ENCODE measurements at places on chromosomes 2 and 18. TPM values are rescaled to one million over a fixed set of nuclear protein-coding genes. Genes with fewer than 3 reads are reported as not detected.

GRCh38 chr18:61196750-61197149 lies 136.5 kb upstream of the CDH20 start:
- no peak for DNase-seq

DNA sequence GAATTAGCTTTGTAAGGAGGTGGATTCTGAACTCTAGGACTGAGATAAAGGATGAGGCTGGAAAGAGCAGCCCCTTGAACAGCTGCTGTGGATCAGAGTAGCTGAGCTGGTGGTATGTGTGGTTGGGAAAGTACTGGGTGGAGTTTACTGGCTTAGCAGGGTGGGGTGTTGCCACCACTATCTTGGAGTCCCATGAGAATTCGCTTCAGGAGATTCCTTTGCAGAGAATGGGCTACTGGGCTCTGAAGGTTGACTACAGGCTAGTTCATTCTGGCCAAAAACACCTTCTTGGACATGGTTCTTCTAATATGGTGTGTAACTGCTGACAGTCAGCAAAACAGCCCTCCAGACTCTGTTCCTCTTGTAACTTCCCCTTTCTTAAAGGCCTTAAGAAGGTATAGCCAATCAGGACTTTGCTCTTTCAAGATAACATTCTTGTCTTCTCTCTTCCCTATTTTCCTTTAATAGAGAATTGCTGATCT lies 52.7 kb downstream of the TET3 start:
- DNase-seq: no peak

GRCh38 chr2:163414121-163414520 lies 321.7 kb downstream of the FIGN start:
- DNase-seq: no peak

DNA sequence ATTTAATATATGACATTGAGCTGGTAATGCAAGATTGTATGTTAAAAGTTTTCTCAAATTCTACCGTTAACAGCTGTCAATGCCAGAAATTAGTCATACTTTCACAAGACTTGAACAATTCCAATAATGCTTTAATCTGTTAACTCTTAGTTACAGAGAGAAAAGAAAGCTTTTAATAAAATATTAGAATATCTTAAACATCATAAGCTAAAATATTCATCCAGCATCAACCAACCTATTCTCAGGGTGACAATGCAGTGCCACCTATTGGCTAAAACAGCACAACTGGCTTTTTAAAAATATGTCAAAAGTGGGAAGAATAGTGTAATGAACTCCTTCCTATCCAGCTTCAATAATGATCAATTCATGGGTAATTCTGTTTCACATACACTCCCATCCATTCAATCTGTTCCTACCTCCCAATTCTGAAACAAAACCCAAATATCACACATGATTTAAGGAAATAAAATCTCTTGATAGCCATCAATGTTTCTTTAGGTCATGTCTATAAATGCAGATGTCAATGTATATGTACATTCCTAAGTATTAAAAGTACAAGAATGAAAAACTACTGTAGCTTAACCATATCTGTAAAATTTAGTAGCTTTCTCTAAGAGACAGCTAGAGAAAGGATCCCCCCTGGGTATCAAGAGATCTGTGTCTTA lies 79.8 kb upstream of the CCDC141 start:
- DNase-seq: no peak

- no peak for DNase-seq
These were observed 36.7 kb upstream of the ST8SIA5 start for GRCh38 chr18:46793565-46793964.

DNA sequence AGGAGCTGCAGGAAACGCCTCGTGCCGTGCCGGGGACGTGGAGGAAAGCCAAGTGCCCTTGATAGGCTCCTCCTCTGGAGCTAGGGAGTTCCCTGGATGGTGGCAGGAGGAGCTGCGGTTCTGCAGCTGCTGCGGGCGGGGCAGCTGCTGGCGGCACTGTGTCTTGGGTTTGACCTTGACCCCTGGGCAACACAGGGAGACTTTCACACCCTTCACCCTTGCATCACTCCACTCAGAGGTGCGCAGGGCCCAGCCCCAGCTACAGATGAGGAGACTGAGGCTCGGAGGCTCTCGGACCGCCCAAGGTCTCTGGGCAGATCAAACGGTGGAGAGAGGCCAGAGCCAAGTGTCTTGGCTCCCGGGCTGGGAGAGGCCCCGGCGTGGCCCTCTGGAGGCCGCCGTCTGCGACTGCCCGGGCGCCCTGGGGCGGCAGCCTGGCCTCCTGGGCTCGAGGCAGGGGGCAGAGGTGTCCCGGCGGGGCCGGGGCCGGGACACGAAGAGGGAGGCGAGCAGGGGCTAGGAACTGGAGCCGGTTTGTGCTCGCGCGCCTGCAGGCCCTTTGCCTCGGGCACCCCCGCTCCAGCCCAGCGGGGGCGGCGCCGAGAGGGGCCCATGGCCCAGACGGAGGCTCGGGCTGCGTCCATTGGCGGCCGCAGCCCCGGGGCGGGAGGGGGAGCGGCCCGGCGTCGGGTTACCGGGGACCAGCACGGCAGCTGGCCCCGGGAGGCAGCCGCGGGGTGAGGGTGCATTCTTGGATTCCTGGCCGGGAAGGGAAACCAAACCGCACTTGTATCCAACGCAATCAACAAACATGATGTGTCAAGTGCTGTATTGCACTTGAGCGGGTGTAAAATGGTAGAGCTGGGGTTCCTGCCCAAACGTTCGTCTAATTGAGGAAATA lies 129.6 kb upstream of the SLC1A4 start:
- DNase-seq: peak; percentile 72

KCNG3 gene
- total RNA-seq: 15.5 TPM

CRYBA2 gene
- total RNA-seq: not detected

LAMA1 gene
- 60.7 TPM for total RNA-seq

RAB6C gene
- 0.07 TPM for total RNA-seq
